ENCODE measurements at places on chromosomes 4 and X.

- no peak for DNase-seq
Measured at GRCh38 chr4:26206999-26207398, 113.8 kb upstream of the RBPJ start.

DNA sequence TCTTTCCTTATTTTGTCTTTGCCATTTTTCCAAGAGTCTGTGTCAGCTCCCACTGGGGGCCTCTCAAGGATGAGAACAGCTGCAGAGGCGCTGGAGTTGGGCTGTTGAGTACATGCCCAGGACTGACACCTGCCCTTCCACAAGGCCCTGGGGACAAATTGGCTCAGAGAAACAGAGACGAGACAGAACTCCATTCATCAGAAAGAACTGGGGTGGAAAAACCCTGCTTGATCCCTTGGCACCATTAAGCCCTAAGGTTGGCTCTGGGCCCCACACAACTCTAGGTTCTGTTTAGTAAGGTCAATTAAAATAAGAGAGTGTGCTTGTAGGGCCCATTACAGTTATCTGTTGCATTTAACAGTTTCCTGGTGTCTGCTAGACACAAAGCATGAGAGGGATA, 63.6 kb downstream of the DCX start:
- no peak for DNase-seq

DNA sequence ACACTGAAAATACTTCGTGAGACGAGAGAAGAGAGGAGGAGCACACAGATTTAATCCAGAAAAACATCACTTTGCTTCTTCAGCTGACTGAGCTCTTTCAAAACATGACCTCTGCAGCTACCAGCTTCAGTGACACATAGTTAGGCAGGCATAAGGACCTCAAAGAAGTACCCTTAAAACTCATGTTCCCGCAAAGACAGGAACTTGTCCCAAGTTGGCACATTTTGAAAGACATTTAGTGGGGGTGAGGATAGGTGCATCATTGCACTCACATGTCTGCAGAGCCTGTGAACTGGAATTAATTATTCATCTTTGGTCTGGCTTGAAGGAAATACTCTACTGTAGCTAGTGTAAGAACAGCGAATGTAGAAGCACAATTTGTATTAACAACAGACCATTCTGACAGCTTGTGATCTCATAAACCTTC, 221.8 kb downstream of the MGST2 start:
- DNase-seq: no peak

DNA sequence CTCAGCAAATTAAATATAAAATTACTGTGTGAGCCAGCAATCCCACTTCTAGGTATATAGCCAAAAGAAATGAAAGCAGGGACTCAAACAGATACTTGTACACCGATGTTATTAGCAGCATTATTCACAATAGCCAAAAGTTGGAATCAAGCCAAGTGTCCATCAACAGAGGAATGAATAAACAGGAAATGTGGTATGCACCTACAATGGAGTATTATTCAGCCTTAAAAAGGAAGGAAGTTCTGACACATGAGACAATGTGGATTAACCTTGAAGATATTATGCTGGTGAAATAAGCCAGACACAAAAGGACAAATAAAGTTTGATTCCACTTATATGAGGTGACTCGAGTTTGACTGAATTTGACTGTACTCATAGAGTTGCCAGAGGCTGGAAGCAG, 108.3 kb upstream of the DUSP21 start:
- no peak for DNase-seq

DNA sequence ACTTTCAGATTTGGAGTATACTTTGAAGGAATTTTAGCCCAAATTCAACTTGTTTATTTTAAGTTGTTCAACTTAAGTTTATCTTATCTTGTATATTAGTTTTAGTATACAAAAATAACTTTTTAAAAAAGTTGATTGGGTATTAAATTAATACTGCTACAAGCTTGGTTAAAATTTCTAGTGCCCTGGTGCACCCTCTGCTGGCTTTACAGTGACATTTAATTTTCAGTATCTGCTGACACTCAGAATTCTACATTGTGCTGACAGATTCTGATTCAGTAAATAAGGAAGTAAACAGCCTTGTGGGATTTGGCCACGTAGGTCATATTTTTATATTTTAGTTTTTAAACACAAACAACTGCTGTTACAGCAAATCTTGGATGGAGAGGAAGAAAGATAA, 2.9 kb downstream of the EDA start:
- no peak for DNase-seq

- DNase-seq: no peak
Measured at GRCh38 chr4:1367936-1368289, 20.9 kb downstream of the UVSSA start.

- no peak for DNase-seq
Measured at GRCh38 chrX:151854726-151855495, 57.8 kb upstream of the MAGEA4 start.
